NCI-H524 (cell line): ENCODE measurements at places on chromosomes 12 and 14.

DNA sequence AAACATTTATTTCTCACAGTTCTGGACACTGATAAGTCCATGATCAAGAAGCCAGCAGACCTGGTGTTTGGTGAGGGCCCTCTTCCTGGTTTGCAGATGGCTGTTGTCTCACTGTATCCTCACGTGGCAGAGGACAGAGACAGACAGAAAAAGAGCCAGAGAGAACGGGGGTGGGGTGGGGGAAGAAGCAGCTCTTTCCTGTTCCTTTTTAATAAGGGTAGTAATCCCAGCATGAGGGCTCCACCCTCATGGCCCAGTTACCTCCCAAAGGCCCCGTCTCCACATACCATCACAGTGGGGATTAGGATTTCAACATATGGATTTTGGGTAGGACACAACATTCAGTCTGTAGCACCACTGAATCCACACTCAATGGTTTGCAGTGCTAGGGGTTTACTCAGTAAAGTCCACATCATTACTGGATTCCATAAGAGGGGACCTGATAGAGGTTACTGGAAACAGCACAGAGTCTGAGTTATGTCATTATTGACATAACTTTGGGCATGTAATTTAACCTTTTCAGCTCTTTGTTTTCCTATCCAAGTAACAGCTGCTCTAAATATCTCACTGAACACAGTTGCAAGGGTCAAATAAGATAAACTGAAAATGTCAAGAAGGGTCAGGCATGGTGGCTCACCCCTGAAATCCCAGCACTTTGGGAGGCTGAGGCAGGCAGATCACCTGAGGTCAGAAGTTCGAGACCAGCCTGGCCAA, 53.2 kb downstream of the RPAP3 start:
- DNase-seq: no peak

DNA sequence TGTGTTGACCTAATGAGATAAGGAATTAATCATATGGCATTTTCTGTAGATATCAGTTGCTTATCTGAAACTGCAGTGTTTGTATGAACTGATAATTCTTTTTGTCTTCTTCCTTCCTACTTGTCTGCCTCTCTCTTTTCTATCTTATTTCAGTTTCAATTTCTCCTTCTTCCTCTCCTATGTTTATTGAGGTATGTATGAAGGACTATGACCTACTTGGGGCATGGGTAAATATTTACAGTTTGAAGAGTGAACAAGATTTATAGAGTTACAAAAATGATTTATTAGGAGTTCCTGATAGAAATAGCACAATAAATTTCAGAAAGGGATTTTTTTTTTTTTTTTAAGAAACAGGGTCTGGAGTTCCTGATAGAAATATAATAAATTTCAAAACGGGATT, 88.7 kb upstream of the MUCL1 start:
- no peak for DNase-seq

- no peak for DNase-seq
Observed at GRCh38 chr12:4044736-4045730, 171.8 kb upstream of the PARP11 start.

GRCh38 chr12:30746190-30746589, 8.6 kb downstream of the CAPRIN2 start:
- DNase-seq: no peak

DNA sequence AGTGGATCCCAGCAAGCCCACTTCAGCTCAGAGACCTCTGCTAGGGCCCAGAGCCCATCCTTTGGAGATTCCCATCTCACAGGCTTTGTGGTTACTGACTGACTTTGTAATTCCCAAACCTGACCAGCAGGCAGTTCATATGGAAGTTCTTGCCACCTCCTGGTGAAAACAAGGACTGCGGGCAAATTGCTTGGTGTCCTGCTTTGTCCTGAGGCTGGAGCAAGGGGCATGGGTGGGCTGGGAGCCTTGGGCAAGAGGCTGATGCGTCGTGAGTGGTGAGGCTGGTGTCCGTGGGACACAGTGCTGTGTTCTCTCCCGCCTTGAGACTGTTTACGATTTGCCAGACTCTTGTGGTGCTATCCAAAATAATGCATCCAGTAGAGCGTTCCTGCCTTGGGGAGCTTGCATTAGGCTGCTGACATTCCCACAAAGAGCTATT, 91.0 kb downstream of the LRRC74A start:
- peak; percentile 87 for DNase-seq

GRCh38 chr12:111216387-111217159, 152.3 kb downstream of the PHETA1 start:
- DNase-seq: no peak

GRCh38 chr12:14873440-14874185, 12.0 kb downstream of the MGP start:
- peak; percentile 77 for DNase-seq

GRCh38 chr12:91493308-91493707, 310.7 kb upstream of the DCN start:
- DNase-seq: no peak

DNA sequence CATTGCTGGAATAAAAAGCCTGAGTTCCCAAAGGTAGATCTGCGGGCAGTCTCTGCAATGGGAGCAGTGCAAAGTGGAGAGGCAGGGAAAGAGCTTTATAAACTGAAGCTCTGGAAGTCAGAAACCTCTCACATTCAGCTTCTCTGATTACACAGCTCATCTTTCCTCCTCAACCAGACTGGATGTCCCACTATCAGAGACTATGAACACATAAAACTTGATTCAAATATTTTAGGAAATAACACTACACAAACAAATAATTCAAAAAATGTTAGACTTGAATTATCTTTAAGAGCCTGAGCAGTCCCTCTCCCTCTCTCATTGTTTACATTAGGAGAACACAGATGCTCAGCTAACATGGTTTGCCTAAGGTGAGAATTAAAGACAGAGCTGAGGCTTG, 72.9 kb downstream of the DENND5B start:
- DNase-seq: peak; percentile 4

- DNase-seq: no peak
Observed at GRCh38 chr14:21072031-21072473, 1.9 kb downstream of the ARHGEF40 start.

GRCh38 chr14:96191353-96191752, 13.3 kb upstream of the BDKRB2 start:
- no peak for DNase-seq

DNA sequence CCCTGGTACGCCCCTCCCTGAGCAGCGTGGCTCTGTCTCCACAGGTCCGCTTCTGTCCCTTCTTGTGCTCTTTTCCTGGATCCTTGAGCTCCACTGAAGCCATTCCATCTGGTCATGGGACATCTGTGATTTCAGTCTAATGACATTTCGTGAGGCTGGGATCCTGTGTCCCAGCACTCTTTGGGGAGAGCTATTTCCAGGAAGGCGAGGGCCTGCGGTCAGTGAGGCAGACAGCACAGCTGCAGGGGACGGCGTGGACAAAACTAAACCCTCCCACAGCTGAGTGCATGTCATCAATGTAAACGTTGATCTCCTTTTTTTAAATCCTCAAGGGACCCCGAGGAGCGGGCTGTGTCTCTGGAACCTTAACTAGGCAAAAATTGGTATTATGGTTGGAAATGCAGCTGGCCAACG, 127.7 kb downstream of the DACT1 start:
- DNase-seq: peak; percentile 98

- DNase-seq: no peak
Observed at GRCh38 chr12:68420225-68421010, 88.3 kb upstream of the MDM1 start.

DNA sequence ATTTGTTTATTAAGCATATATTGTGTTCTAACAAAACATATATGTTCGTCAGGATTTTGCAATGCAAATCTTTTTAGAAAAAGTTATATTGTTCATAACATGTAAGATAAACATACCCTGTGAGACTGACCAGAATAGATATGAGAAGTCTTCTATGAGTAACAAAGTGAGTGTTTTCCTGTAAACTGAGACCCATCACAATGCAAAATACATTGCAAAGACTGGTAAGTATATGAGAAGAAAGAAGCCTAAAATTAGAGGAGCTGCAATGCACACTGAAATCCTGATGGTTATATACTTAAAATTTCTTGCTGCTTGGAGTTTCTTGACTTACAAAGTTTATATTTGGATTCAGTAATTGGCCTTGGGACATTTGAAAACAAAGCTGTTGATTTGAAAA, 6.0 kb downstream of the HMGA2 start:
- no peak for DNase-seq

- peak; percentile 3 for DNase-seq
Observed at GRCh38 chr12:77514511-77514910, 316.2 kb upstream of the NAV3 start.

GRCh38 chr12:32084017-32084688, 22.5 kb upstream of the BICD1 start:
- DNase-seq: peak; percentile 31

DNA sequence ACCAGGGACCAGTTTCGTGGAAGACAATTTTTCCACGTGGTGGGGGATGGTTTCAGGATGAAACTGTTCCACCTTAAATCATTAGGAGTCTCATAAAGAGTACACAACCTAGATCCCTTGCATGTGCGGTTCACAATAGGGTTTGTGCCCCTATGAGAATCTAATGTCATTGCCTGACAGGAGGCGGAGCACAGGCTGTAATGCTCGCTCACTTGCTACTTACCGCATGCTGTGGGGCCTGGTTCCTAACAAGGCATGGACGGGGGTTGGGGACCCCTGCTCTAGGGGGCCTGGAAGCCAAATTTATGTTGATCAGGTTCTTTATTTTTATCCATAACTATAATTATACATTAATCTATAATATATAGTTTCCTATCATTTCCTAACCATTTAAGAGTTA, 315.3 kb downstream of the MED13L start:
- DNase-seq: no peak

GRCh38 chr14:95722525-95723190, 8.7 kb upstream of the TCL1A start:
- no peak for DNase-seq

GRCh38 chr12:29066011-29066588, 83.0 kb upstream of the FAR2 start:
- DNase-seq: no peak

DNA sequence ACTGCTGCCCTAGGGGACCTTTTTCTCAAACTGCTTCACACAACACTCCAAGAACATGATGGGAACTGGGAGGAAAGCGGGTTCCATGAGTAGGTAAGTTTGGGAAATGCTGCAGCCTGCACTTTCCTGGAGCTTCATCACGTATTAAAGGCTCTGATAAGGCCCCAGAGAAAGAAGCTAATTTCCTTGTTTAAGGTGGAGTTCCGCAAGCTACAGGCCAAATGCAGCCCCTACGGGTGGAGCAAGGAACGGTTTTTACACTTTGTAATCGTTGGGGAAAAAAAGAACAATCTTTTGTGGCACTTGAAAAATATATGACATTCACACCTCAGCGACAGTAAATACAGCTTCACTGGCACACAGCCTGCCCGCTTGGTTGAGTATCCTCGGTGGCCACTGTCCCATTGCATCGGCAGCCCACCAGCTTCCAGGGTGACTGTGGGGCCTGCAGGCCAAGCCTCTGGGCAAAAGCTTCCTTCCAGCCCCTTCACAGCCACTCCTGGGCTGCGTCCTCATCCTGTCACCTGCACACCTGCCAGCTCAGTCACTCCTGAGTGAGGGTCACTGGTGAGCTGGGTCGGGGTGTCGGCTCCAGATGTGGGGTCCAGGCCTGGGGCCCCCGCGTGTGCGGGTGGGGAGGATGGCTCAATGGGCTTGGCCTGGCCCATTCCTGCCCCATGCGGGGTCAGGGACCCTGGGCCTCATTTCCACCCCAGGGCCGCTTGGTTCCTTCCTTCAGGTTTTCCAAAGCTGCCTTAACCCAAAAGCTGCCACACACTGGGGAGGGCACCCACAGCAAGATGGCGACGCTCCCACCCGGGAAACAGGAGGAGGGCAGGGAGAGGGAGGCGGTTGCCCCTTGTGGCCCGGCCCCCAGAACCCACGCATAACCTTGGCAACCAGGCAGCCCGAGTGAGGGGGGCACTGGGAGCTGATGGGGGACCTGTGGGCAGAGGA, 2.4 kb downstream of the AMN start:
- no peak for DNase-seq

GRCh38 chr12:128637642-128638606, 185.8 kb downstream of the SLC15A4 start:
- peak; percentile 90 for DNase-seq

DNA sequence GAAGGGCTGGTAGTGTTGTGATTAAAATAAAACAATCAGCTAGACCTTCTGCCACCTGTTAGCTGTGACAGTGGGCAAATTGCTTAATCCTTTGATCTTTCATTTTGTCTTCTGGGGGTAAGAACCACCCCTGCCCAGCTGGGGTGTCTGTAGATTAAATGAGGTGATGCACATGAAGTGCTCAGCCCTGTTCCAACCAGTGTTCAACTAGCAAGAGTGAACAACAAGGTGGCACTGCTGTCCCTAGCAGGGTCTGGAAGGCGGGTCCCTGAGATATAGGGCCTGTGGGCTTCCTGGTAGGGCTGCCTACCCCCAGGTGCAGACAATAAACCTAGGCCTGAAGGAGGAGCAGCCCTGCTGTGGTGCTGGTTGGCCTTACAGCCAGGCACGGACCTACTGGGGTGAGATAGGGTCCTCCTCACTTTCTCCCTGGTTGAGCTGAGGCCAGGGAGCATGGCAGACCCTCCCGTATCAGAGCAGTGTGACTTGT, 60.6 kb downstream of the ARL6IP4 start:
- peak; percentile 7 for DNase-seq

GRCh38 chr12:4991373-4991772, 52.3 kb upstream of the KCNA5 start:
- no peak for DNase-seq

DNA sequence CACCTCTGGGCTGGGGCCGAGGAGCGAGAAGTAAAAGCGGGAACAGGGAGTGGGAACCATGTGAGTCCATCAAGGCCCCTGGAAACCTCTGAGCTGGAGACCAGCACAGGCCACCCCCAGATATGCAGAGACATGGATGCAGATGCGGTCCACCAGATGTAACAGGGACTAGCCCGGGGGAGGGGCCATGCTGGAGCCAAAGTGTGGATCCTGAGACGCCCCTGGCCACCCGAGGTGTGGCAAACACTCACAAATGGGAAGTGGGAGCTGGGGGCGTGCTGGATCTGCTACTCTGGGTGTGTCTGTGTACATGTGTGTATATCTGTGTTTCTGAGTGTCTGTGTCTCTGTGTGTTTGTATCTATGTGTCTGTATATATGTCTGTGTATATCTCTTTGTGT, 12.8 kb downstream of the MYL2 start:
- no peak for DNase-seq

GRCh38 chr12:57983146-57983857, 41.9 kb downstream of the ATP23 start:
- peak; percentile 1 for DNase-seq

DNA sequence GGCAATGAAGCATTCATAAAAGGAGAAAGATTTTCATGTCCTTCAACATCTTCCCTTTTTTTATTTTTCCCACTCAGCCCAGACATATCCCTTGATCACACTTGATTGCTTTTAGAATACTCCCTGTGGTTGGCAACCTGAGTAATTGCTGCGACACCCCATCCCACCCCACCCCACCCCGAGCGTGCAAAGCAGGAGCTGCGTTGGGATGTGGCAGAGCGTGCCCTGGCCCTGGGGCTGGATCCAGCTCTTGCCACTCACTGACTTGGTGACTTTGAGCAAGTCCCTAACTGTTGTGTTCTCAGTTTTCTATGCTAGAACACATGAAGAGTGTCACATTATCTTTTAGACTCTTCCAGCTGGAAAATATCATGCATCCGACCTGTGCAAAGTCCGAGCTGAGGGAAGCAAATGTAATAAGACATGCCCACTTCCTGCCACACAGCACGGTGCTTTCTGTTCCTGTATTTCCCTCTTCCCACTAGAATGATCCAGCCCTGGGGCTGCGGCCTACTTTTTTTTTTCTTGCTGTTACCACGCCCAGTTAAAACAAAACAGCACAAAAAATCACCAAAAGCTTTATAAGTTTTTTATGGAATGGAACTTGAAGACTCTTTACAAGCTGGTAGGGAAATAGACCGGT, 4.0 kb downstream of the ASCL4 start:
- no peak for DNase-seq

- no peak for DNase-seq
Observed at GRCh38 chr12:96192926-96193573, 1.1 kb upstream of the ELK3 start.
